ENCODE measurements at places on chromosomes 16 and 17. TPM values are rescaled to one million over a fixed set of nuclear protein-coding genes. Genes with fewer than 3 reads are reported as not detected.

The SAP30BP gene
- polyA plus RNA-seq, result 83.2 TPM

The HS3ST2 gene
- 0.28 TPM for polyA plus RNA-seq

The CORO1A gene
- polyA plus RNA-seq, result 28.8 TPM

The ZNF385C gene
- polyA plus RNA-seq, result 2.3 TPM

The PRSS53 gene
- polyA plus RNA-seq, result 4.7 TPM

The OR4D1 gene
- 0.03 TPM for polyA plus RNA-seq

The KCNH4 gene
- 0.18 TPM for polyA plus RNA-seq

The CIBAR2 gene
- 3.0 TPM for polyA plus RNA-seq

The NSRP1 gene
- 30.0 TPM for polyA plus RNA-seq

The CNGB1 gene
- polyA plus RNA-seq, result 1.3 TPM

The SETD1A gene
- polyA plus RNA-seq, result 7.8 TPM

The CCDC200 gene
- not detected for polyA plus RNA-seq

The SPN gene
- polyA plus RNA-seq, result 1.6 TPM

The PPM1E gene
- polyA plus RNA-seq, result 0.34 TPM

The CCL14 gene
- 5.4 TPM for polyA plus RNA-seq

The TMEM220 gene
- 49.0 TPM for polyA plus RNA-seq

The MAPT gene
- polyA plus RNA-seq, result not detected

The SCGB1C2 gene
- not detected for polyA plus RNA-seq

The HAPSTR1 gene
- polyA plus RNA-seq, result 31.8 TPM

The FKBP10 gene
- 3.5 TPM for polyA plus RNA-seq

The SP6 gene
- polyA plus RNA-seq, result 3.8 TPM

The CES2 gene
- polyA plus RNA-seq, result 337 TPM

The KIF2B gene
- not detected for polyA plus RNA-seq

The MARCHF10 gene
- polyA plus RNA-seq, result 0.10 TPM

The SMIM36 gene
- polyA plus RNA-seq, result not detected

The PRR29 gene
- polyA plus RNA-seq, result not detected

The KRTAP2-3 gene
- polyA plus RNA-seq, result not detected

The TMEM106A gene
- polyA plus RNA-seq, result 0.22 TPM

The CPNE7 gene
- 1.9 TPM for polyA plus RNA-seq

The SLC13A2 gene
- 320 TPM for polyA plus RNA-seq

The NPTX1 gene
- polyA plus RNA-seq, result 0.39 TPM

The CHP2 gene
- polyA plus RNA-seq, result 416 TPM

The KRT12 gene
- 0.33 TPM for polyA plus RNA-seq

The TEKT1 gene
- not detected for polyA plus RNA-seq

The MT1G gene
- polyA plus RNA-seq, result 193 TPM

Measured in small intestine (tissue), 16 donors.